ENCODE measurements at places on chromosomes 6 and 20.

DNA sequence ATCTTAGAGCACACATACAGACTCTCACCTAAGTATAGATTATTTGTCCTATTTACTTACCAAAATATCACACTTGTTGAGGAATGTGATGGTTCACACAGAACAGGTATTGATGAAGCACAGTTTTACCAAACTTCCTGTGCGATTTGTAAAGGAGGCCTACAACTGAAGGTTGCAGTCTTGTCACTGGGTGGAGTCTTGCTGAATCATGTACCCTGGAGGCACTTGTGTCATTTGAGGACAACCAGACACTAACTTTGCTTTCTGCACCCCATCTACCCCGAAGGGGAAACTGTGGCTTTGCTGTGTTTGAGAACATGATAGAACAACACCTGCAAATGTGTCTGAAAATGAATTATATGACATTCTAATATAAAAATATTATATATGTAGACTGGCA, 32.4 kb upstream of the HINT3 start:
- no peak for DNase-seq

GRCh38 chr6:53154794-53155193, 6.2 kb upstream of the GCM1 start:
- DNase-seq: no peak

GRCh38 chr20:41009946-41010345, 18.7 kb upstream of the TOP1 start:
- DNase-seq: no peak

DNA sequence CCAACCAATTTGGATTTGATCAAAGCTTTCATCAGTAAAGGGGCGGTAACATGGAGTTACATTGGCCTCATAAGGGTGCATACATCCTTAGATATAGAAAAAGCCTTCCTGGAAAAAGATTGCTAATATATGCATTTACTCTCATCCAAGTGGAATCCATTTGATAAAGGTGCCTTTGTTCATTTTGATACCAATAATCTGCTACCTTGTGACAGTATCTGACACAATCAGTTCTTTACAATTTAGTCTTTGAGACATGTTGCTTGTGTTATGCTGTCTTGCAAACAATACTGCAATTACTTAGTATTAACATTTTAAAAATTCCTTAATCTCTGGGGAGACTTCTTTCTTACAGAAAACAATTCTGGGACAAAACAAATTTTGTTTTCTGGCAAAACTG, 654.4 kb upstream of the SLC35B3 start:
- DNase-seq: no peak

GRCh38 chr6:113122060-113122459, 735.1 kb upstream of the MARCKS start:
- DNase-seq: no peak

DNA sequence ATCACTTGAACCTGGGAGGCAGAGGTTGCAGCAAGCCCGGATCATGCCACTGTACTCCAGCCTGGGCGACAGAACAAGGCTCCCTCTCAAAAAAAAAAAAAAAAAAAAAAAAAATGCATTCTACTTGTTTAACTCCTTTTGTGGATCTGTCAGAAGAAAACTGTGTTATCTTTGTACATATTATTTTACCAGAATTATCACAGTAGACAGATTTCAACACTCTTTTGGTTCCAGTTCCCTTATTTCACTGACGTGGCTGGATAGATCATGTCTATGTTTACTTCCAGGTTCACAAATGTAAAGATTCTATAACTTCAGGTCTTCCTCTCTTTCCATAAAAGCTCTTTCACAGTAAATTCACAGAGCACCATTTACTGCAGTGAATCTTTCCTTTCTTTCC, 18.4 kb downstream of the NUDT3 start:
- no peak for DNase-seq

DNA sequence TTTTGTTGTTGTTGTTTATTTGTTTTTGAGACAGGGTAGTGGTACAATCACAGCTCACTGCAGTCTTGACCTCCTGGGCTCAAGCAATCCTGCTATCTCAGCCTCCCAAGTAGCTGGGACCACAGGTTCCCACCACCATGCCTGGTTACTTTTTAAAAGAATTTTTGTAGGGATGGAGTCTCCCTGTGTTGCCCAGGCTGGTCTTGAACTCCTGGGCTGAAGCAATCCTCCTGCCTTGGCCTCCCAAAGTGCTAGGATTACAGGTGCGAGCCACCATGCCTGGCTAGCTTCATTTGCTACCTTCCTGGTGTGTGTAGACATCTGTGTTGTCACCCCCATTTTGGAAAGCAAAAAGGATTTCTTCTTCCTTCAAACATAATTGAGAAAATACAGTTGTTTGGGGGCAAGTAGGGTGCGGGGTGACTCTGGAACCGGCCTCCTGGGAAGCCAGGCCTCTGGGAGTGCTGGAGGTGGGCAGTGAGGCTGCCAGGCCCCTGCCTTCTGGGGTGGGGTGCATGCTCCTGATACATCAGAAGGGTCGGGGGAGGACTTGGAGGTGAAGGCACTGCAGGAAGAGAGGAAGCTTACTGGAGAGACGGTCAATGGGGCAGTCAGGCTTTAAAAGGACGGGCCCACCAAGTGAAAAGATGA, 28.4 kb downstream of the SYNJ2 start:
- no peak for DNase-seq

- no peak for DNase-seq
These were observed 9.6 kb downstream of the SCUBE3 start for GRCh38 chr6:35223396-35223795.

DNA sequence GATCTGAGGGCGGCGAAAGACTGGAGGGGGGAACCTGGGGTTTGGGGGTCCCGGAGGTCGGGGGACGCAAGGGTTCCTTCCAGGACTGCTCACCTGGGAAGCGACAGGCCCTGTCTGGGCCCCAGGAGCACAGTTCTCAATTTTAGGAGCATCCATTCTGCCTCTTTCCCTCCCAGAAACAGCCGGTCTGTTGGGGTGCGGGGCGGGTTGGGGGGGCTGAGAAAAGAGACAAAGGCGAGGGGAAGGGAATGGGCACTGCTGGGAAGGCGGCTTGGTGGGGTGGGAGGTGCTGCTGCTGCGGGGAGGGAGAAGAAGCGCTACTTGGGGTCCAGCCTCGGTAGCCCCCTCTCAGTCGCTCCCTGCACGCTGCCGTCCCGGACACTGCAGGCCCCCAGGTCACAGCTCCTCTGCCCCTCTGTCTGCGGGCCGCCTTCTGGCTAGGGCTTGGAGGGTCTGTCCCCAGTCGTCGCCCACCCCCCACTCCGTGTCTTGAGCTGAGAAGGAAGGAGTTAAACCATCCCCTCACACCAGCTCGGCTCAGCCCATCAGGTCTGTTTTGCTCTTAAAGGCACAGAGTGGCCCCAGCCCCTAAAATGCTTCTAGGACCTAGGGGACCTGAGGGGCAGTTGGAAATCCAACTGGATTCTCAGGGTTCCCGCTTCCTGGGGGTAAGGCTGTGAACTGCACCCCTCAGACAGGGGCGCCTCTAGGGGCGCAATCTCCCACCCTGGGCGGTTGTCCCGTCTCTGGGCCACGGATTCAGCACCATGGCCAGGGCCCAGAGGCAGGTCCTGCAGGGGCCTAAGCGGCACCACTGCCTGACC, 690 bp downstream of the GDAP1L1 start:
- DNase-seq: no peak

GRCh38 chr20:46367234-46367633, 39.2 kb downstream of the ELMO2 start:
- DNase-seq: no peak

- DNase-seq: no peak
These were observed 104.0 kb downstream of the PLCB4 start for GRCh38 chr20:9172851-9173250.

- no peak for DNase-seq
These were observed 108.9 kb downstream of the UST start for GRCh38 chr6:148855744-148856143.

- no peak for DNase-seq
These were observed 50.6 kb downstream of the SRC start for GRCh38 chr20:37396416-37397075.

GRCh38 chr6:169495601-169496000, 206.2 kb downstream of the WDR27 start:
- no peak for DNase-seq

- DNase-seq: no peak
These were observed 119.6 kb downstream of the TFAP2C start for GRCh38 chr20:56748476-56749377.

GRCh38 chr6:8229915-8230756, 127.8 kb upstream of the EEF1E1 start:
- DNase-seq: no peak

GRCh38 chr20:33499355-33499754, 9.5 kb downstream of the CBFA2T2 start:
- no peak for DNase-seq

DNA sequence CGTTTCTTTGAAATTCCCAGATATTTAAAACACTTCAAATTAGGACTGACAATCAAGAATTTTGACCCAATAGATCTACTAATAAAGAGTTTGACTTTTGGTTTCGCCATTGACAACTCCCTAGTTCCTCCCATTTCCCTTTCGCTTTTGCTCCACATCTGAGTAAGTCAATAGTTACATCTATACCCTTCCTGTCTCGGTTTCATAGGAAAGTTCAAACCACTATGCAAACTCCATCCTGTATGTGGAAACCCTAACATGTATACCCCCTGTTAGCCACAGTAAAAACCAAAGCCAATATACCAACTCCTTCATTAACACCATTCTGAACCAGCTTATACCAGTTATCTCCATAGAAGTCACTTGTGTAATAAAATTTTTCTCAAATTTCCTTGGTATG, 311.1 kb downstream of the MMUT start:
- DNase-seq: no peak

DNA sequence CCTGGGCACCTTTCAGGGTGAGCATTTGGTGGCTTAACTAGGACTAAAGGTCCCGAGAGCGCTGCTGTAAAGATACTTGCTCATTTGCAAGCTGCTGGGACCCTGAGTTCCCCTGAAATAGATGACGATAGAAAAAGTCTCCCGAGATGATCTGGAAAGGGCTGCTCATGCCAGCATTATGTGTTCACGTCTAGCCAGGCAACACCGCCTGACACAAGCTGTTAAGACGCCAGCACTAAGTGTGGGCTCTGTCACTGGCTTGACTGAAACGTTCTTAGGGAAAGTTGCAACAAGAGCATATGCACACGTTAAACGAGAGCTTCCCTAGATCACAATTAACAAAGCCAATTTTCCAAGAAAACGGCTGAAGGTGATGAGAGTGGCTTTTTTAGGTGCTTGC, 113.7 kb downstream of the SLC23A2 start:
- DNase-seq: no peak

DNA sequence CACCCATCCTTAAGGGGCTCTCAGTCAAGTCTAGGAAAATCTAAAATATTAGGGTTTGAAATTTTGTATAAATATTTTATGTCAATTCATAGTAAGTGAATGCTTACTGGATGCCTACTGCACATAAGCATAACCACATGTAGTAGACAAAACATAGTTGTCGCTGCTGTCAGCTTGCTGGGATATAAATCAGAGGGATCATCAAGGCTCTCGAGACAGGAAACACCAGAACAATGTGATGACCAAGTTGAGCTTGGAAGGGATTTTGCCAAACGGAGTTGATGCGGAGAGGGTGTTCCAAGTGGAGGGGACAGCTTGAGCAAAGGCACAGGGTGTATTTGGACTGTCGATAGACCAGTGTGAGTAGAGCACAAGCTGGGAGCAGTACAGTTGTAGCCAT, 105.8 kb upstream of the SUPT3H start:
- no peak for DNase-seq

DNA sequence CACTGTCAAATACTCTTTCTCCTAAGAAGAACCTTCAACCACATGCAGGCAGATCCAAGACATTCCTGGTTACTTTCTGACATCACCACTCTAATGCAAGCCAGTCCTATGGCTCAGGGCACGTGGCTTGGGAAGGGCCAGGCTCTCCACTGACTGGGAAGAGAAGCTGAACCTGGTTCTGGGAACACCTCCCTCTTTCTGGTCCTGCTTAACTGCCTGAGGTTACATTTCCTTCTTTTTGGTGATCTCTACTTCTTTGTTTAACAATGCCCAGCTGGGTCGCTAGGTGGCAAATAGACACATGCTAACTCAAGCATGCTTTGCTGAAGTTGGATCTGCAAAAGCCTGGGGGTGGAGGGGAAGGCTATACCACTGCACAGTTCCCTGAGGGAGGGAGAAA, 249.8 kb downstream of the GMDS start:
- no peak for DNase-seq

DNA sequence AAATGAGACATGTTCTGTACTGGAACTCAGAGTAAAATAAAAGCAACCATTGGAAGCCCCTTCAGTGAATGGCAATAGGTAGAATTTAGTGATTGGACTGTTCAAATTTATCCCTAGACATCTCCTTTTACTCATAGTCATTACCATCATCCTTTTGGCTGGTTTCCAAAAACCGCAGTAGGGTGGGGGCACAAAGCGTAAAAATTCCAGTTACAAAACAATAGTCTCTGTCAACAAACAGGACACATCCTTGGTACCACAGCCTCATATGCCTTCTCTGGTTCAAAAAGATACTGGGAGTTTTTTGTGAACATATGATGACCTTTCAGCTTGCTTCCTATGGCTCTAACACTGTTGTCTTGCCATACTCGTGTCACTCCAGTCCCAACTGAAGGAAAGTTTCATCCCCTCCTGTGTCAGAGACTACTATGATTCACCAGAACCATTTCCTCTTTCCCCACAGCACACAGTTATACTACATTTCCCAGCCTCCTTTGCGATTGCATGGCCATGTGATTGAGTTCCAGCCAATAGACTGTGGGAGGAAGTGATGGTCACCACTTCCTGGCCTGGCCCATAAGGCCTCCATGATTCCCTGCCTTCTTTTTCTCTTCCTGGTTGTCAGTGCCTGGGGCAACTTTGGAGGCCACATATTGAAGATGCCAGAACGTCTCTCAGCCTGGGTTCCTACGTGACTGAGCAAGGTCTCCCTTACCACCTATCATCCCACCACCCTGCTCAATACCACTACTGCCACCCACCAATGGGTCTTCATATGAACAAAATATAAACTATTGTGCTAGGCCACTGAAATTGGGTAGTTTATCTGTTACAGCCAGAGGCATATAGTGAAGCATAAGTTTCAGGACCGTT, 162.4 kb downstream of the ID4 start:
- DNase-seq: no peak

- no peak for DNase-seq
These were observed 350.9 kb upstream of the NRSN1 start for GRCh38 chr6:23775127-23775526.

DNA sequence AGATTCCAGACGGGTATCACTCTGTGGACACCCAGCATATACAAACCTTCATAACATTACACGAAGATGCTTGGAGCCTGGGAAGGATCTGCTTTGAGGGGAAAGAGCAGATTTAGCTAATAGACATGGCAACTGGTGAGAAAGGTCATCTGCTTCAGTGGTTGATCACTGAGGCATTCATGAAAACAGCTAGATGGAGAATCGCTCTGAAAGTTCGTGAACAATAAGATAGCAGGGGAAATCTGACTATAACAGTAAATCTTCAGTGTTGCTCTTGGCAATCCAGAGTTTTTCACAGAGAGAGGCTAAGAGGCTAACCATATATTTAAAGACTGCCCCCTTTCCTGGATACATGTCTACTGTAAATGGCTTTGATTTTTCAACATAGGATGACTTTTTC, 245.3 kb downstream of the FARS2 start:
- DNase-seq: no peak

GRCh38 chr6:168147205-168147738, 68.3 kb upstream of the FRMD1 start:
- DNase-seq: no peak
